GM20000 (cell line): ENCODE measurements at places on chromosomes 5 and 9.
A peak's percentile ranks its signal among the peaks of the same experiment; 100 is the strongest.

DNA sequence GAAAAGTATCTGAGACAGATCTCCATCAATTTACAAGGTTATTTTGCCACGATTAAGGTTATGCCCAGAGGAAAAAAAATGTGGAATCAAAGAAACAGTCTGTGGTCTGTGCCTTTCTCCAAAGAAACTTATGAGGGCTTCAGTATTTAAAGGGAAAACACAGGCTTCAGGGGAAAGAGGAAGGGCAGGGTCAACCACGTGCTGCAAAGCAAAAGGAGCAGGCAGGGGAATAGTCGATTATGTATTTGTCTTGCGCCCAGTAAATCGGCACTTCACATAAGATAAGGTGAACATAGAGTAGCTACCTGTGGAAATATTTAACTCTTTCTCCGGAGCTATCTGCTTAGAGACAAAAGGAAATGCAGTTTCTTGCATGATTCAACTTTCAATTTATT, 343.7 kb downstream of the RAB3C start:
- no peak for DNase-seq

DNA sequence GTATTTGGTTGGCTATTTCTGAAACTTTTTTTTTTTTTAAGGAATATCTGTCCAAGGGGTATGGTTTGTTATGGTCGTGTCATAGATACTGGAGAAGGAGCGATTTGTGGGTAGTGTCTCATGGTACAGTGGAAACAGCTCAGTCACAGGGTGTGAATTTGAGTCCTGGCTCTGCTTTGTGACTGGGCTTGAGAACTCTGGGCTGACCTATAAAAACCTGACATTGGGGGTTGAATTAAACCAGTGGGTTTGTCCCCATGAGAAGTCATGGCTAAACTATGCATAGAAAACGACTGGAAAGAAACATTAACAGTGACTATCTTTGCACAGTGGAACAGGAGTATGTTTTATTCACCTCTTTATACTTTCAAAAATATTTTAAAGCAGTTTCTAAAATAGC, 54.7 kb downstream of the MACROH2A1 start:
- DNase-seq, result no peak

DNA sequence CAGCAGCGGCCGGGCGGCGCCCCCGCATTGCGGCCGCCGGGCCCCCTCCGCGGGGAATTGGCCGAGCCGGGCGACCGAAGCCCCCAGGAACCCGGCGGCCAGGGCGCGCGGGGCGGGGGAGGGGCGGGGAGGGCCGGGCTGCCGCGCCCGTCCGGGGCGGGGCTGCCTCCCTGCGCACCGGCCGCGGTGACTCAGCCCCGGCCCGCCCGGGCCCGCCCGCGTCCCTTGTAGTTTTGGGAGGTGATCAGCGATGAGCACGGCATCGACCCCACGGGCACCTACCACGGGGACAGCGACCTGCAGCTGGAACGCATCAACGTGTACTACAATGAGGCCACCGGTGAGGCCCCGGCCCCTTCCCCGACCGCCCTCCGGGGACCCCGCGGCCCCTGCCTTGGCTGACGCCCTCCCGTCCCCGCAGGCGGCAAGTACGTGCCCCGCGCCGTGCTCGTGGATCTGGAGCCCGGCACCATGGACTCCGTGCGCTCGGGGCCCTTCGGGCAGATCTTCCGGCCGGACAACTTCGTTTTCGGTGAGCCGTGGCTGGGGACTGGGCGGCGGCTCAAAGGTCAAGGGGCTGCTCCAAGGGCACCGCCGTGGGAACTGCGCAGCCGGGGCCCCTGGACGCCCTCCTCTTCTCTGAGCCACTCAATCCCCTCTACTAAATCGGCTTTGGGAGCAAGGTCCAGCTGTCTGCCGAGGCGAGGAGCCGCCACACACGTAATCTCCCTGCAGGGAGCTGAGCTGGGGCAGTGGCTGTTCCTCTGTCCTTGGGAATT, 592 bp downstream of the TUBB4B start:
- DNase-seq, result peak; percentile 79

DNA sequence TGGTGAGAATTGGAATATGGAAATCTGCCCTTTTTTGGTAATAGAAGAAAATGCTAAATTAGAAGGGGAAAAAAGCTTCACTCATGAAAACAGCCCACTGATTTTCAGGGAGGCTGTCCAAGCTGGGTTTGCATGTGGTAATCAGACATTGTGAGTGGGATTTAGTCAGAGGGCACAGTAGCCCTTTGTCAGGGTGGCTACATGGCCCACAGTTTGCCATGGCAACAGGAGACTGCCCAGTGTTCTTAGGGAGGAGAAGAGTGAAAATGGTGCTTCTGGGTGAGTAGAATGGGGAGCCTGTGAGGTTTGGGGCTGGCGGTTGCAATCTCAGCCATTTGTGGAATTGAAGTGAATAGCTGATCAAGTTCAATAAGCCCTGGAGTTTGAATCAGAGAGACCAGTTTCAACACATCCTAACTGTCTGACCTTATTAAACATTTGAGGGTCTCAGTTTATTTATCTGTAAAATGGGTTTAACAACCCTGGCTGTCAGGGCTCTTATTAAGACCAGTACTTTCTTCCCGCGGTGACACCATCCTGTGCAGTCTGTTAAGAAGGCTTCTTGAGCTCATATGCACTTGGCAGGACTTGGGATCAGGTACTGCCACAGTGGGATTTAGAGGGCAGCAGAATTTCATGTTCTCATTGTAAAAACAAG, 107.6 kb upstream of the TNC start:
- no peak for DNase-seq

GRCh38 chr5:173281910-173282309, 46.3 kb downstream of the STC2 start:
- no peak for DNase-seq

GRCh38 chr5:36311956-36312355, 10.3 kb upstream of the RANBP3L start:
- no peak for DNase-seq

- peak; percentile 81 for DNase-seq
These were observed 4.7 kb upstream of the TMEM210 start for GRCh38 chr9:137176302-137177182.

DNA sequence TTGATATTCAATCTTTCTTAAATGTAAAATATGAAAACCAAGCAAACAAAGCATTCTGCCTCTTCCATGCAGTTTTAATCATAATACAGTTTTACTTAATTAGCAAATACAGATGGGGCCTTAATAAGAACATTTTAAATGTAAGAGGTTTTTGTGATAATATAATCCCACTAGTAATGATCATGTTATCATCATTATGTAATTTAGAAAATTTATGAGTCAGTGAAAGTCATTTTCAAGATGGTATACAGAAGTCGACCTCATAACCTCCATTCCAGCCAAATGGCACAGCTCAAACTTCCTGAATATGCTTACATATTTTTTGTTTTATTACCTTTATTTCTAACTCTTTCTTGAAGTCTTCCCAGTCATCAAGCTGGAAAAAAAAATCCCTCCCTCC, 102.2 kb upstream of the GNA14 start:
- DNase-seq, result no peak
